ENCODE measurements at places on chromosomes 16 and 17. TPM values are rescaled to one million over a fixed set of nuclear protein-coding genes. Genes with fewer than 3 reads are reported as not detected.

Gene NT5C3B
- 27.1 TPM for total RNA-seq

DNA sequence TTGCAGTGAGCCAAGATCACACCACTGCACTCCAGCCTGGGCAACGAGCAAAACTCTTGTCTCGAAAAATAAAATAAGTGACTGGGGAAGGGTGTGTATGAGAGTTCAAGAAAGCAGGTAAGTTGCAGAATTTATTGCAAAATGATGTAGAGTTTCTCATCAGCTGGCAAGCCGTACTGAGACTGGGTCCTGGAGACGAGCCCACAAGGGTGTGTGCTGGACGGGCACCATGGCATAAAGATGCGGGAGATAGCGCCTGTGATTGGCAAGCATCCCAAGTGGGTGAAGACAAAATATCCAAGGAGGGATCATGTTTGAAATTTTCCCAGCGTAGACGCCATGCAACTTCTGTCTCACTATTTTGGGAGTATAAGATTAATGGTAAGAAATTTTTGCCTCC is 59.4 kb downstream of the WNT3 start:
- DNase-seq: no peak
- no peak overlapping the region for H3K27ac ChIP-seq
- no peaks in the 10 kb centered on the region for H3K27me3 ChIP-seq

DNA sequence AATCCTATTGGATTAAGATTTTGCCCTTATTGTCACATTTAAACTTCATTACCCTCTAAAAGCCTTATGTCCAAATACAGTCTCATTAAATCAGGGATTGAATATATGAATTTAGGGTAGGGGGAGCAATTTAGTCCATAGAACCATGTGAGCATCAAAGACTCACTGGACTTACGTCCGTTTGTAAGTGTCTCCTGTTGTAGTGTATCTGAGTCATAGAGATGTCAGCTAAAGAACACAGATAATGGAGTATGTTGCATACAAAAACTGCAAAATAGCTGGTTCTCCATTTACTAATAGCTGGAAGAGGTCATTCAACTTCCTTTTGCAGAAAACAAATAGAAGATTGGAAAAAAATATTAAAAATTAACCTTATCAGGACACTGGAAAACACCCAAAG is 599.1 kb upstream of the SOX9 start:
- no peaks in the 10 kb centered on the region for H3K27me3 ChIP-seq
- no peak for DNase-seq
- H3K4me3 ChIP-seq: no peak overlapping the region

Gene CCL13
- 1.3 TPM for total RNA-seq

- no peaks in the 10 kb centered on the region for H3K4me1 ChIP-seq
- no peak overlapping the region for H3K27ac ChIP-seq
- DNase-seq: no peak
- no peaks in the 10 kb centered on the region for H3K27me3 ChIP-seq
Measured at GRCh38 chr16:82784573-82784968, 157.8 kb downstream of the CDH13 start.

GRCh38 chr17:43832976-43833829 is at the start of gene MPP3:
Gene MPP3 (minus strand): TSS chr17:43833146. CDS start chr17:43831906, 1,240 bp downstream.
- no peak for DNase-seq
- peaks cover 54% of the 10 kb centered on the region for H3K4me1 ChIP-seq
- peak within 1 kb of the TSS; percentile 88 for H3K4me3 ChIP-seq
- no peaks in the 10 kb centered on the region for H3K27me3 ChIP-seq

Gene CCDC154
- not detected for total RNA-seq

- peak within 1 kb of the TSS; percentile 98 for H3K4me3 ChIP-seq
- peak within 1 kb of the TSS; percentile 82 for H3K27ac ChIP-seq
- H3K27me3 ChIP-seq: no peaks in the 10 kb centered on the region
- peak; percentile 99 for DNase-seq
Measured at GRCh38 chr17:49763735-49764558, at the start of gene FAM117A. Gene FAM117A (minus strand): TSS chr17:49764131. CDS start chr17:49764087, 44 bp downstream.

Gene HBQ1
- 2.8 TPM for total RNA-seq

DNA sequence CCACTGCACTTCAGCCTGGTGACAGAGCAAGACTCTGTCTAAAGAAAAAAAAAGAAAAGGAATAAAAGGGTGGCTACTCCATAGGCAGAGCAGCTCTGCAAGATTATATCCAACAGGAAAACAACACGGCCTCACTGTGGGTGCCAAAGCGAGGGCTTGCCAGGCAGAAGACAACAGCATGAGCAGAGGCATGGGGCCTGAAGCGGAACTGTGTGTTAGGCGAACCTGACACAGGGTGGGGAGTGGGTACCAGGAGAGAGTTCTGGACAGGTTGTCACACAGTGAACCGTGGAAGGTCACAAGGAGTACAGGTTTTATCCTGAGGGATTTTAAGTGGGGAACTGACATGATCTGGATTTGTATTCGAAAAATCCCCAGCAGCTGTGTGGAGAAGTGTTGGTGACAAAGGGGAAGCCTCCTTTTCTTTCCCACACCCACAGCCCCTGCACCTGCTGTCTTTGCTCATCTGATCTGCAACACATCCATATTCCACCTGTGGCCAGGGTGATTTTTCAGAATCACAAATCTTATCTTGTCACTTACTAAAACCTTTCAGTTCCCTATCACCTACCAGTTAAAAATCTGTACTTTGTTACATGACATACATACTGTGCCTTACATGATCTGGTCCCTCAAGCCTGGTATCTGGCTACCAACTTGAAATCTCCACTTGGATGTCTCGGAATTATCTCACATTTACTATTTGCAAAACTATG is 23.2 kb upstream of the ARHGAP17 start:
- H3K27ac ChIP-seq: no peak overlapping the region
- H3K4me3 ChIP-seq: no peak overlapping the region
- H3K27me3 ChIP-seq: no peaks in the 10 kb centered on the region

GRCh38 chr17:74578979-74579378 is 11.7 kb upstream of the CD300H start:
- H3K36me3 ChIP-seq: no peaks in the 10 kb centered on the region
- H3K4me1 ChIP-seq: no peaks in the 10 kb centered on the region
- no peak overlapping the region for H3K4me3 ChIP-seq
- H3K27ac ChIP-seq: no peak overlapping the region
- no peak for DNase-seq
- H3K27me3 ChIP-seq: no peaks in the 10 kb centered on the region

Gene KRTAP2-2
- not detected for total RNA-seq

Gene DNAH2
- total RNA-seq: not detected

- H3K36me3 ChIP-seq: no peaks in the 10 kb centered on the region
- H3K4me1 ChIP-seq: no peaks in the 10 kb centered on the region
- no peaks in the 10 kb centered on the region for H3K27me3 ChIP-seq
- DNase-seq: no peak
- no peak overlapping the region for H3K4me3 ChIP-seq
Measured at GRCh38 chr17:77513045-77513444, 372.3 kb downstream of the SEC14L1 start.

Gene CA5A
- not detected for total RNA-seq

DNA sequence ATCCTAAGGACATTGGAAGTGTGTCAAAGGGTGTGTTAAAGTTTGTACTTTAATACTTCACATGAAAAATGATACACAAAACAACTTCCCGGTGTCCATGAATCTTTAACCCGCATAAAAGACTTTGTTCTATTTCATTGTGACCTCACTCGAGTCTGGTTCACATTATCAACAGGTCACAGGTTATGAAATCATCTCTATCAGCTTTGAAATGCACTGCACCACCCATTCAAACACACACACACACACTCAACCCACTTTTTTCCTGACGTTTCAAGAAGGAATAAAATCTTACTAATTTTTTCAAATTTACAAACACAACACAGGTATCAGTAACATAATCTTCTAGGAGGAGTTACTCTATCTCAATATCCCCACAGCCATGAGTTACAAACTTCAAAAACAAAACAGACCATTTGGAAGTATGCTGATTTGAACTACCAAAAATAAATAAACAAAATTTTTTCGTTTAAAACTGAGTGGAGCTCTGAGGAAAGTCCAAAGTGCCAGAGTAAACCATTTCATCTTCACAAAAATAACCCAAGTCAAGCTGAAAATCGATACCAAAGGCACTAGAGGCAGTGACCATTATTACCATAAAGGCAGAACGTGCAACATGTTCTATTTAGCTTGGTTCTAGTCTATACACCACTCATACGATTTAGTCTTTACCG is 2.7 kb downstream of the ACOX1 start:
- no peaks in the 10 kb centered on the region for H3K27me3 ChIP-seq
- no peak overlapping the region for H3K27ac ChIP-seq
- H3K4me1 ChIP-seq: no peaks in the 10 kb centered on the region
- peaks cover 7% of the 10 kb centered on the region for H3K36me3 ChIP-seq
- no peak for DNase-seq

DNA sequence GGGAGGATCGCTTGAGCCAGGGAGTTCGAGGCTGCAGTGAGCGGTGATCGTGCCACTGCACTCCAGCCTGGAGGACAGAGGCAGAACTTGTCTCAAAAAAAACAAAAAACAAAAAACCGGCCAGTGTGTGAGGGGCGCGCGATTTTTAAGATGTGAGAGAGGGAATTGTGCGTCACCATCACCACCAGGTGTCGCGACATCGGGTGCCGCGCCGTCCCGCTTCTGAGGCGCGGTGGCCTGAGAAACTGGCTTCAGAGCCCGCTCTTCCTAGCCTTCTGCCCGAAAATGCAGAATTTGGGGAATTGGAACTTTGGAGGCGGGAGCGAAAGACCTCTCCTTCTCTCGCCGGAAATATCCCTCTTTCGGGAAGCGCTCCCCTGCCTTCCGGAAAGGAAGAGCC is 524.8 kb downstream of the KCNJ18 start:
- H3K27ac ChIP-seq: no peak overlapping the region
- no peaks in the 10 kb centered on the region for H3K27me3 ChIP-seq
- DNase-seq: no peak
- no peaks in the 10 kb centered on the region for H3K4me1 ChIP-seq
- no peak overlapping the region for H3K4me3 ChIP-seq
- no peaks in the 10 kb centered on the region for H3K36me3 ChIP-seq

DNA sequence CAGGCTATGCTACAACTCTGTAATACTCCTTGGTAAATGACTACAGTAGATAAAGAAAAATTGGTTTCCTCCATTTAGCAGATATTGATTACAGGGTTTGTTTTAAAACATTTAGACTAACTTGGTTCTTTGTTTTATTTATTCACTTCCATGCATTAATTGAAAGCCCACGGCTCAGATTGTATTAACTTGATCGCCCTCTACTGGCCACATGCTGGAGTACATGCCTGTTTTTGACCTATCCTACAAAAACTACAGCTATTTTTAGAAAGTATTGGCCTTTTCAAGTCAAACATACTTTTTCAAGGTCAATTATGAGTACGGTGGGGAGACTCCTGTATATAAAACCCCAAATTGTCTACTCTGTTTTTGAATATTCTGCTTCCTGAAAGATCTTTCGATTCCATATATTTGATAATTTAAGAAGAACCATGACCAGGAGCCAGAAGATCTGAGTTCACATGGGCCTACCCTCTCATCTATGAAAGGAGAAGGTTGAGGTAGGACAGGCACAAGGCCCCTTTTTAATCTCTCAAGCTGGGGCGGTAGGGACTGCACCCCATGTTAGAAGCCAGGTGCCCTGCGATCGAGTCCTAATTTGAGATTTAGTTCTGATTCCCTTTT is 51.8 kb downstream of the CA10 start:
- no peaks in the 10 kb centered on the region for H3K27me3 ChIP-seq
- no peak overlapping the region for H3K4me3 ChIP-seq
- H3K27ac ChIP-seq: no peak overlapping the region
- DNase-seq: peak; percentile 61
- no peaks in the 10 kb centered on the region for H3K4me1 ChIP-seq
- no peaks in the 10 kb centered on the region for H3K36me3 ChIP-seq

Gene CHD9NB
- 0.67 TPM for total RNA-seq

Gene TBC1D26
- total RNA-seq: not detected

- peak overlapping the region; percentile 74 for H3K27ac ChIP-seq
- DNase-seq: no peak
- H3K36me3 ChIP-seq: no peaks in the 10 kb centered on the region
- no peaks in the 10 kb centered on the region for H3K4me1 ChIP-seq
- no peaks in the 10 kb centered on the region for H3K27me3 ChIP-seq
- H3K4me3 ChIP-seq: peak overlapping the region; percentile 74
Measured at GRCh38 chr17:68601565-68602288, 560 bp upstream of the FAM20A start.

Gene CCDC144A
- total RNA-seq: 1.9 TPM

GRCh38 chr16:1550069-1550468 is 16.6 kb downstream of the TMEM204 start:
- H3K27ac ChIP-seq: peak overlapping the region; percentile 97
- H3K36me3 ChIP-seq: peaks cover 28% of the 10 kb centered on the region
- no peaks in the 10 kb centered on the region for H3K4me1 ChIP-seq
- H3K27me3 ChIP-seq: no peaks in the 10 kb centered on the region

DNA sequence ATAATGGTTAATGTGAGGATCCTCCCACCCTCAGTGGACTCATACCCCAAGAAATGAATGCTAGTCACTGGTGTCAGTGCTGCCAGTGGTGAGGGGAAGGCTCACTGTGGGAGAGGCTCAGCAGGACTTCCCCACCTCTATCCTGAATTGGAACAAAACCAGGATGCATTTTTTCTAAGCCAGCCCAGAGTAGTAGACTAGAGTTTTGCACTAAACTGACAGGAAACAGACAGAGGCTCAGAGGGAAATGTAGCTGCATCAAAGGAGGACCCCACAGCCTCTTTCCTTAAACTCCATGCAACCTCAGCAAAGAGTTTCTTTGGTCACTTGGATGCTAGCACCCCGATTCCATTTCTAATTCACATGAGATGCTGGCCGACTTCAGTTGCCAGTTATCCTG is 10.7 kb upstream of the SKAP1 start:
- no peak overlapping the region for H3K4me3 ChIP-seq
- no peak overlapping the region for H3K27ac ChIP-seq
- no peaks in the 10 kb centered on the region for H3K36me3 ChIP-seq
- no peak for DNase-seq
- H3K27me3 ChIP-seq: no peaks in the 10 kb centered on the region
- no peaks in the 10 kb centered on the region for H3K4me1 ChIP-seq
